CD4-positive, alpha-beta T cell treated with Interleukin-15 for 4 hours (primary cell): ENCODE measurements at places on chromosomes 13 and 19.
A peak's percentile ranks its signal among the peaks of the same experiment; 100 is the strongest.

GRCh38 chr13:74080762-74081161, 53.4 kb downstream of the KLF12 start:
- peak; percentile 25 for DNase-seq

GRCh38 chr19:383040-383439, 25.9 kb downstream of the C2CD4C start:
- no peak for DNase-seq

DNA sequence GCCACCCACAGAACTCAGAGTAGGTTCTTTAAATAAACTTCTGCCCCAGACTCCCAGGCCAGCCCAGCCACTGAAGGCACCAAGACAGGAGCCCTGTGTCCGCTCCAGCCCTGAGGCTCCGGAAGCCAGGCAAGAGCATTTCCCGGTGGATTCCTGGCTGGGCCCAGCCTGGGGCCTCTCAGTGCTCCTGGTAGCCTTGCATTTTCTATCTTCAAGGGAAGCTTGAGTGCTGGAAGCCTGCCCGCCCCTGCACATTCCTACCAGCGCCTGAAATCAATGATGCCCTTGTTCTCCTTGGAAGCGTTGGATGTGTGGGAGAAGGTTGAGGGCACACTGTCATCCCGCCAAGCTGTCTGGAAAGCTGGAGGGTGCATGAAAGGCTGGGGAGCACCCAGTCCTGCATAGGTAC, 70.3 kb downstream of the ALOX5AP start:
- no peak for DNase-seq

- no peak for DNase-seq
Measured at GRCh38 chr13:39379667-39380655, 223.0 kb downstream of the LHFPL6 start.

DNA sequence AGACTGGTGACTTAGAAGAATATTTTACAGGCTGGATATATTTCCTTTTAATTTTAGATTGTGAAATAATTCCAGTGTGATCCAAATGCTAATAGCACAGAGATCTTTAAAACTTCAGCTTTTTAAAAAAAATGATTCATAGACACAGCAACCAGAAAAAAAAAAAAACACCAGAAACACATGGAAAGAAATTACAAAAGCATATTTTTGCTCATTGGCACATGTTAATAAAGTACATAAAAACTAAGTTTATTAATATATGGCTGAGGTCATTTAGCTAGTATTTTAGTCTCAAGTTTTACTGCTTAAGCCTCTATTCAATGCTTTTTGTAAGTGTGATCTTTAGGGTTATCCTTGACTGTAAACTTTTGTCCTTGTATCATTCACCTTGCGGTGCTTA, 577 bp downstream of the MYO16 start:
- no peak for DNase-seq

- DNase-seq, result no peak
Measured at GRCh38 chr13:44668688-44669087, 92.6 kb upstream of the TSC22D1 start.

DNA sequence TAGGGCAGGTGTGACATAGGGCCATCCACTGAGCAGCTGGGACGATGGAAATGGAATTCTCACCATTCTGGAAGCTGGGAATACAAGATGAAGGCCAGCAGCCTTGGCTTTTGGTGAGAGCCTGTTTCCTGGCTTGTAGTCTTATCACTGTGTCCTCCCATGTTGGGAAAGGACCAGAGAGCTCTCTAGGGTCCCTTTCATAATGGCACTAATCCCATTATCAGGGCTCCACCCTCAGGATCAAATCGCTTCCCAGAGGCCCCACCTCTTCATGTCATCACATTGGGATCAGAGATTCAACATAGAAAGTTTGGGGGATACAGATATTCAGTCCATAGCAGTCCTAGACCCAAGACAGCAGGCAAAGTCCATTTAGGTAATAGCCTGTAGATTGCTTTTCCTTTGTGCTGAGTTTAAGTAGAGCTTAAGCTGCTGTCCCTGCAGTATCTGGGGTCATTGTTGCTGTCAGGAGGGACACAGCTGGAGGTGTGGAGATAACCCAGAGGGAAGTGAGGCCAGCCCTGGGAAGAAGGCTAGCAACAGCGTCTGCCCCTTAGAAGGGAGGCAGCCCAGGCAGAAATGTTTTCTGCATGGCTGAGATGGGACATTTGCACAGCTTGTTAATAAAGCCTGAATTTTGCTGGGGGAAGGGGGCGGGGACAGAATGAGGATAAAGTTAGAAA, 136.5 kb upstream of the GPR12 start:
- no peak for DNase-seq

DNA sequence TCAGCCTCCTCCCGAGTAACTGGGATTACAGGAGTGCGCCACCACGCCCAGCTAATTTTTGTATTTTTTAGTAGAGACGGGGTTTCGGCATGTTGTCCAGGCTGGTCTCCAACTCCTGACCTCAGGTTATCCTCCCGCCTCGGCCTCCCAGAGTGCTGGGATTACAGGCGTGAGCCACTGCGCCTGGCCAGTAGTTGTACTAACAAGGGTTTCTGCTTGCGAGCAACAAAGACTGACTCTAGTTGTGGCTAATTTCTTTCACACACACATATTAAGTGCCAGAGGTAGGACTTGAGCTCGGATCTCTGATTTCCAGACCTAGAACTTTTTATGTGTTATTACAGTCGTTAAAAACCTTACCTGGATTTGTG, 635 bp upstream of the PCCA start:
- no peak for DNase-seq

DNA sequence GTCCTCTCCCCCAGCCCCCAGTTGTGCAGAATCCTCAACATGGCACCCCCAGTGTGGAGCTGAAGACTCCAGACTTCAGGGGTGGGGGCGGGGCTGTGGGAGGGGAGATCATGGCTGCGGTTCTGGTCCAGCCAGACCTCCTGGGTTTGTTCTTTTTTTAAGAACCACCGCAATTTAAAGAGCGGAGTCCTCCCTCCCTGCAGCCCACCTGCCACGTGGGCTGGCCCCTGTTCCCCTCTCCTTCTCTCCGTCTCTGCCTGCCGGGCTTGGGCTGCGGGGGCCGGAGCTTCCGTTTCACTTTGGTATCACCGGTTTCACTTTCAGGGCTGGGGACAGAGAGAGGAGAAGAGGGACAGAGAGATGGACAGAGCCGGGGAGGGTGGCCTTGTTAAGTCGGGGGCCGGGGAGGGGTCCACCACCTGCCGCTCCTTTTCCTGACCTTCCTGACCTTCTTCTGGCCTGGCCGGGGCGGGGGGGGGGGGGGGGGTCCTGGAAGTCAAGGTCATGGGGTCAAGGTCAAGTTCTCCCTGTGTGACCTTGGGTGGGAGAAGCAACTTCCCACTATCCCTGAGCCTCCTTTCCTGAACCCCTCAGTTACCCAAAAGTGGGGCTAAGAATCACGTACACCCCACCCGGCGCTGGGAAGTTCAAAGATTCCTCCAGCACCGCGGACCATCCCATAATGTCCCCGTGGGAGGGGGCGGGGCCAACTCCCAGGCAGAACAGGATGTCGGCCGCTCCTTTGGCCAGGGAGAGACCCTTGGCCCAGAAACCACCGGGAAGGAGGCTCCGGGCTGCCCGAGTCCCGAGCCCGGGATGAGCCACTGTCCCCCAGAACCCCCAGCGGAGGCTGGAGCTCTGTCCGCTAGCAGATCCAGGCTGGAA, 11.3 kb upstream of the ZBTB7A start:
- DNase-seq, result no peak

DNA sequence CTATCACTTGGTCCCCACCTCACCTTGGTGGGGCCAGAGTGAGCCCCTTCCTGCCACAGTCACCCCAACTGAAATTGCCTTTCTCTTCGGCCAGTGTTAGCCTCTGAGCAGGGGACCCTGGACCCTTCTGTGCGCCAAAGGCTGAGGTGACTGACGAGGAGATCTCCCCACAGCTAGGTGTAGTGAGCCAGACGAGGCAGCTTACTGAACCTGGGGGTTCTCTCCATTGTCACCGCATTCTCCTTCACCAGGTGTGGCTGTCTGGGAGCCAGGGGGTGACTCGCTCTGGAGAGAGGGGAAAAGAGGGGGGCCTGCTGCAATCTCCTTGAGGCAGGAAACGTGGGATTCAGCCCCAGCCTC, 1.3 kb downstream of the RPS28 start:
- DNase-seq, result no peak

DNA sequence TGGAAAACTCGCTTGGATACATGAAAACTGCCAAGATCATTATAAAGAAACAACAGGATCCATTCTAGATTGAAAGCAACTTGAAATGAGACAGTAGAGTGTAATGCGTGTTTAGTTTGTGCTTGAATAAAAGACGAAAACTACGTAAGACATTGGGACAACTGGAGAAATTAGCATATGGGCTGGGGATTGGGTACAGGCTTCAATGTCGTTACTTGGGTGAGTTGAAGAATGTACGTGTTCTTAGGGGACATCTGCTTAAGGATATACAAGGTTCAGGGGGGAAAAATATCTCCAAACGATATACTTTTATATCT, 471 bp upstream of the ERVK3-1 start:
- DNase-seq, result no peak

GRCh38 chr13:85508683-85509329, 290.4 kb downstream of the SLITRK6 start:
- no peak for DNase-seq

GRCh38 chr19:51548213-51548651, 16.8 kb upstream of the SIGLEC6 start:
- no peak for DNase-seq

DNA sequence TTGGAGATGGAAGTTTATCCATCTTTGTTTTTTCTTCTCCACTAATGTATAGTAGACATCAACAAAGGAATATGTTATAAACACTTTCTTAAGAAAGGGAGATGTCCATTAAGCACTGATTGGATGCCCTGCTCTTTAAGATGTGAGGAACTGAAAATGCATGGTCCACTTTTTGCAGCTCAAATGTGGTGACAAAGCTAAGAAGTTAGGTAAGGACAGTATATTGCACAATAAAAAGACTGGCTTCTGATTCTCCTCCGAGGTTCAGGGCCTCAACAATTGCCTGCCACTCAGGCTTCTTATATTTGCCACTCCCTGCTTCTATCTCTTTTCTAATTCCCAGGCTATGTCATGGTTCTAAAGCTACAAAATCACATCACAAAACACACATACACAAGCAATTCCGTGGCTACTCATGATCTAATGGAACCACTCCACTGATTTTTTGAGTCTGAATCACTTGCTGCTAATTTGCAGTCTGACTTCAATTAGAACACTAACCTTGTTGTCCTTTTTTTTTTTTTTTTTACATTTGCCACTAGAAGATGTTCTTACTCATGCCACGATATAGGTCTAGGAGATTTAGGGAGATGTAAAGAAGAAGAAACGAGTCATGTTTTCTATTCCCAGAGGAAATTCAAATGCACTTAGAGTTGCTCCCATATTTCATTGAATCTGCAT, 29.6 kb upstream of the TNFSF11 start:
- no peak for DNase-seq

- peak; percentile 61 for DNase-seq
Measured at GRCh38 chr19:46821512-46822409, 28.9 kb downstream of the AP2S1 start.

DNA sequence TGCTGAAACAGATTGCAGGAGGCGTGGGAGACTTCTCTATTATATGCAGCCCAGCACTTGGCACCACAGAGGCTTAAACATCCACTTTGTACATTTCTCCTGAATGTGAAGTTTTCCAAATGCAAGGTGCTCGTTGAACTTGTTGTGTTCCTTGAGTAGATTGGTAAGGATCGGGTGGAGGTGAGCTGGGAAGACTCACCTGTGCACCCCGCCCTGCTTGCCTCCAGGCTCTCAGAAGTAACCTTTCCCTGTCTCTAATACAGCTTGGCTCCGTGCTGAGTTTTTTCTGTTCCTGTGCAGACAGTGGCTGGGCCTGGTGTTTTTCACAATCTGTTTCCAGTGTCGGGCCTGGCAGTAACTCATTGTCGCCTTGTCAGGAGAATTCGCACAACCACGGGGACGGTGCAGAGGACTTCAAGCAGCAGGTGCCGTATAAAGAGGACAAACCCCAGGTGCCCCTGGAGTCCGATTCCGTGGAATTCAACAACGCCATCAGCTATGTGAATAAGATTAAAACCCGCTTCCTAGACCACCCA, 12.3 kb downstream of the SIN3B start:
- DNase-seq, result no peak

DNA sequence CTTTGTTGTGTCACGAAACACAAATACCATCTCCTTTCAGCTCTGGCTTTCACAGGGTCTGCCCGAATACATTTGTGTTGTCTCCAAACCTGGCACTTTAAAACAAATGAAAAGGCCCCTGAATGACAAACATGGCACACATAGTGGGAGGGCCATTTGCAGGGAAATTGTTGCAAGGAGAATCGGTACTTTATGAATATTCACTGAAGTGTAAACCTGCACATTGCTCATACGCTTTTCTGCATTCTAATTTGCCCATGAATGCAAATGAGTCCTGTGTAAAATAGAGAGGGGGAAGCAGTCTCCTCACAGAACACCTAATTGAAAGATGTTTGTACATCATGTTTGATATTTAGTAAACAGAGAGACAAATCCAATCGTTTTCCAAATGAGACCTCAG, 82.7 kb upstream of the PCDH8 start:
- DNase-seq, result no peak

DNA sequence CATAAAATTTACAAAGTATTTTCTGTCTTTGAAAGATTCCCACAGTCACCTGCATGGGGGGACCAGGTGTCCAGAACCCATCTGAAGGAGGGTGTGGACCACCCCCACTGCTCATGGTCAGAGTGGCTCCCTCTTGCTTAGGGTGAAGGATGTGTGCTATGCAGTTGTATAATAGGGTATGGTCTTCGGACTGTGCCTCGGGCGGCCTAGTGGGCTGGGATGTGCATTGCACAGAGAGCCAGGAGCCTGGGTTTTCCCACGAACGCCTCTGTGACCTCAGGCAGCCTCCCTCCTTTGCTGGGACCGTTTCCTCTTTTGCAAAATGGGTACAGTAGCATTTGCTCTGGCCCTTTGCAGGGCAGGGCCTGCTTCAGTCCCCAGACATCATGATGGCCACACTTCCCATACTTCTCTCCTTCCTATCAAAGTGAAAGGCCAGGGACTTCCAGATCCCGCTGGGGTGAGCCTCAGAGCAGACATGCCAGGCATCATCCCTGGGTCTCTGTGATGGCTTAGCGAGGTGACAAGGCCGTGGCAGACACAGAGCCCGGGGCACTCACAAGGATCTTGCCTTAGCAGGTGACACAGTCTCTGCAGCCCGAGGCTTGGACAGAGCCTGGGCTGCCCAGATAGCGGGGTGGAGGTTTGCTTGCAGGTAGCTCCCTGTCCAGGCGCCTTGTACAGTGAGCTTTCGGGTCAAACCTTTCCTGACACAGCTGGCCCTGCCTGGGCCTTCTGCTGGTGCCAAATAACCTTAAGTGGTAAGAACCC, 59.4 kb upstream of the ZNF536 start:
- no peak for DNase-seq

DNA sequence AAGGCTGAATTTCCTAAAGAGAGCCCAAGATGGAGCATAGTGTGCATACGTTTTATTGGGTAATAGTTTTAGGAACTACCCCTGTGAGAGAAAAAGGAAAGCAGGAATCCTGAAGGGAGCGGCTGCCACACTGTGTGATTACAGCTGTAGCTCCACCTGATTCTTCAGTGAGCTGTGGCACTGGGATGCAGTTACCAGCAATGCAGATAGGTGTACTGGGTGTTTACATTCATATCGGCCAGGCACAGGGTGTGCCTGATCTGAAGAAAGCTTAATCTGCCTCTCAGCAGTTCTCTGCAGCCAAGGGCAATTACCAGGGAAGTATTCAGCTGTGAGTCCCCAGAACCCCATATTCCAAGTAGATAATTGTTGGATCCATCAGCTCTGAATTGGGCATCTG, 1541.8 kb downstream of the EFNB2 start:
- DNase-seq, result no peak

GRCh38 chr19:28061111-28061510, 1151.8 kb downstream of the UQCRFS1 start:
- no peak for DNase-seq
